Amygdala (tissue), 56 donors: ENCODE measurements at places on chromosomes 5 and 9.

GRCh38 chr5:177117441-177118045, 16.0 kb upstream of the NSD1 start:
- no peak for DNase-seq

DNA sequence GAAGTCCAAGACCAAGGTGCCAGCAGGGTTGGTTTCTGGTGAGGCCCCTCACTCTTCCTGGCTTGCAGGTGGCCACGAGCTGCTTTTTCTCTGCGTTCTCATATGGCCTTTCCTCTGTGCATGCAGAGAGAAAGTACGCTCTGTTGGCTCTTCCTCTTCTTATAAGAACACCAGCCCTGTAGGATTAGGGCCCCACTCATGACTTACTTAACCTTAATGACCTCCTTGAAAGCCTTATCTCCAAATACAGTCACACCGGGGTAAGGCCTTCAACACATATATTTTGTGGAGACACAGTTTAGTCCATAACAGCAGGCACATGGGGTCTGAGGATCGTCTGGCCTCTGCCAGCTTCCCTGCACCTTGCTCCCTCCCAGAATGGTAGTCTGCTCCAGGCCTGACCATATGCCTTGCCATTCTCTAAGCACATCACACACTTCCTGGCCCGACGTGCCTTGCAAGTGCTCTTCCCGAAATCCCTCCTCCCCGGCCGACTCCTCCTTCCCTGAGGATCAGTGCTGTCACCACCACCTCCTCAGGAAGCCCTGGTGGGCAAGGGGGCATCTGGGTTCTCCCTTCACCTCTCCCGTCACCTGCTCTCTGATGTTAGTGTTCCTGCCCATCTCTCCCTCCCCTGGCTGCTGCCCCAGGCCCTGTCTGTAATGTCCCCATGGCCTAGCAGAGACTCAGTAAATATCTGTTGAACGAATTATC, 200.7 kb downstream of the AOPEP start:
- DNase-seq = no peak

GRCh38 chr5:102106599-102106998, 189.5 kb downstream of the SLCO4C1 start:
- DNase-seq = no peak

DNA sequence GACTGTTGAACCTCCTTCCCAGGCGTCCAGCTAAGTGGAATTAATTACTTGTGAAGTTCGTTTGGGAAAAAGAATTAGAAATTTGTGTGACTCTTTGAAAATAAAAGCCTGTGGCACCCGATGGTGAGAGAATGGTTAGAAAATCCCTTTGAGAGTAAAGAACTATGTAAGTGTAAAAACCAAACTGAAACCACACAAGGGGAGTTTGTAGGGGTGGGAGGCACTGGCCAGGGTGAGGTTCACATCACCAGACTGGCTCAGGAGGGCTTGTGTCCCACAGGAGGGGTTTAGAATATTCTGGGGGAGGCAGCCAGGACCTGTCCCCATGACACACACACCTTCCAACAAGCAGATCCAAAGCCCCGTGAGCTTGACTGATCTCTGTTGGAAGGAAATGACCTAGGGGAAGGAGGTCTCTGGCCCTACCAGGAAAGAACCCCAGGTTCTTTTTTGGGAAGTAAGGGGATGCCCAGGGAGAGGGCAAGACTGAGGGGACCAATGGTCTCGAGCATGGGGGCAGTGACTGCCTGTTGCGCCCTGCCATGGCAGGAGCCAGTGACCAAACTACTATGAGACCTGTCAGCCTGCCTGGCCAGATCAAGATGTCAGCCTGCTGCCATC, 4.3 kb downstream of the SPATA24 start:
- DNase-seq = no peak

GRCh38 chr5:178590924-178591423, 781 bp upstream of the COL23A1 start:
- no peak for DNase-seq

GRCh38 chr5:6840136-6840793, 127.0 kb downstream of the TENT4A start:
- no peak for DNase-seq

- no peak for DNase-seq
Measured at GRCh38 chr9:86516564-86516963, 162.4 kb upstream of the TUT7 start.

- peak; percentile 63 for DNase-seq
Measured at GRCh38 chr5:180353048-180353979, at the start of gene GFPT2. Gene GFPT2, minus strand, starts transcription at chr5:180353336. Its CDS starts 119 bp downstream, at chr5:180353217.

DNA sequence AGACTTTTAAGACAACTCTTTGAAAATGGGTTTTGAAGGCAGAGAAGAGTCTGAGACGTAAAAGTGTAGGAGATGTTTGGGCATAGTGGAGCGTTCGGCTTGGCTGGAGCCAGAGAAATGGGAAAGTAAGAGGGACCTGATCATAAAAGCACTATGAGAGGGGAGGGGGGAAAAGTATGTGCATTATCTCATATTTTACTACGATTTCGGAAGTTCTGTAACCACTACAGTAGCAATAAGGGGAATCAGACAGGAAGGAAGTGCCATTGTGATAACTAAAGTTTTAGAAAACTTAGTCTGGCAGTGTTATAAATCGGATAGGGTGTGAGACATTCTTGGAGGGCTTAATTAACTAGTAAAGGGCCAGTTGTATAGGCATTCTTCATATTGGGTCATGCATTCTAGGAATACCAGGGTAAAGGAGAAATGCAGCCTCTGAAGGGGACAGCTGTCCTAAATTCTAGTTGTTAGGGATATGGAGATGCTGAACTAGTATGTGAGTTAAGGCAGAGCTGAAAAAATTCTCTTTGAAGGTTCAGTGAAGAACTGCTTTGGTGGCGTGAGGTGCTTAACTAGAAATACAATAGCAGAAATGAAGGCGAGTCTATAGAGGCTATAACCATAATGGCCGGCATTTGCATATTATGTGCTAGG, 83.8 kb upstream of the FREM1 start:
- no peak for DNase-seq

DNA sequence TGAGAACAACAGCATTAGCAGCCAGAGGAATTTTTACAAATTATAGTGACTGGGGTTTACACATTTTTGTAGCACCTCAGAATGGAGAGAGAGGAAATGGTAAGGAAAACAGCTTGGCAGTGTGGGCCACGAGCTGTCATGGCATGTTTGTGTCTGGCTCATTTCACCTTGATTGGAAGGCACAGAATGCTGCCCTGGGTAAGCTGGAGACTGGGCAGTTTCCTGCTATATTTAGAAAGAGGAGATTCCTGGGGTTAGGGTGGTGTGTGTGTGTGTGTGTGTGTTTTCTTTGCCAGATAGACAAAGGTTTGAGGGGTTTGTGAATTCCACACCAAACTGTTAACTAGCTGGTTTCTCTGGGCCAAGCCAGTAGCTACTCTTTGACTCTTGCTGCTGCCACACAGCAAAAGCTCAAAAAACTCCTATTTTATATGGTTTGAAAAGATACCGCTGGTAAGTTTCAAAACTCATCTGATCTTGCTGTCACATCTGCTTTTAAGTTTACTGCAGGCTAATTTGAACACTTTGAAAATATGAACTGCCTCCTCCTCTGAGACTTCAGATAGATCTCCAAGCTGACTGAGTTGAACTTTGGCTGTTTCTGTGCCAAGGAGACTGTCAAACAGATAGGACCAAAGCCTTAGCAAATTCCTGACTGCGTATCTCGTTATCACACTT, 9.1 kb downstream of the ARHGAP26 start:
- no peak for DNase-seq

DNA sequence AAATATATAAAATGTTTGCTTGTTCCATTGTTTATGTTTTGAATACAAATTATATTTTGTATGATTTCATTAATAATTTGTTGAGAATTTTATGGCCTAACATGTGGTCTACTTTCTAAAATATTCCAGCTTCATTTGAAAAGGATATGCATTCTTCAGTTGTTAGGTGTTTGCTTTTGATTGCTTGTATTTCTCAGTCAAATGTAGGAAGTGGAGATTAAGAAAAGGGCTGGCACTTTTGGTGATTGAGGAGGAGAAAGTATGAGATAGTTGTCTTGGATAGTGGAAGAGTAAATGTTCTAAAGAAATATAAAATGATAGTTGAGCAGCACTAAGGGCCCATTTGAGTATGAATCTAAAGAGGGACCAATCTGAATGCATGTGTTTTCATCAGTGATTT, 23.1 kb downstream of the JAK2 start:
- no peak for DNase-seq

- no peak for DNase-seq
Measured at GRCh38 chr5:153517241-153517611, 26.8 kb downstream of the GRIA1 start.

DNA sequence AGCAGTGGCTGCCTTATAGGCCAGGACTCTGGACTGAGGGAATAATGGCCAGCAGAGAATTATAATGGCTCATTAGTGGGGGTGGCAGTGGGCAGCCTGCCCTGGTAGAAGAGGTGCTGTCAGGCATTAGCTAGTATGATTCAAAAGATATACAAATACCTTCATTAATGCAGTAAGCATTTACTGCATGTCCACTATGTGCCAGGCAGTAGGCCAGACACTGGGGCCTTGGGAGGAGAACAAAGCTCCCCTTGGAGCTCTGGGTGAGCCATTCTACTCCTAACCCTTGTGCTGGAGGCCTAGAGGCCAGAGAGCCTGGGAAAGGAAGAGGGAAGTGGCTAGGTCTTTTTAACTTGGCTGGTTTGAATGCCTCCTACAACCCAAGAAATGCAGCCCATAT, 2.0 kb upstream of the GARNL3 start:
- DNase-seq = peak; percentile 45

- DNase-seq = no peak
Measured at GRCh38 chr5:35644543-35644942, 26.9 kb downstream of the SPEF2 start.

DNA sequence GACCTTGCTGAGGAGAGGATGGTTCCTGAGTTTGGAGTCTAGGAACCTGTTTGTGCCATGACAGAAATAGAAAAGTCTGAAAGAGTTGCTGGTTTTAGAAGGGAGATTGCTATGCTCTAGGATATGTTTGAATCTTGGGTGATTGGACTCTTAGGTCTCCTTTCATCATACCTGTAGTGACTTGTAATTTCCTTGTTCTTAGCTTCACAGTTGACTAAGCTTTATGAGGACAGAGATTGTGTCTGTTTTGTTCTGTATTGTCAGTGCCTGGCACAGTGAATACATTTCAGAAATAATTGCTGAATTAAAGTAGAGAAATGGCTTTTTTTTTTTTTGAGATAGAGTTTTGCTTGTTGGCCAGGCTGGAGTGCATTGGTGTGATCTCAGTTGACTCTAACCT, 31.5 kb downstream of the GAPVD1 start:
- DNase-seq = no peak

DNA sequence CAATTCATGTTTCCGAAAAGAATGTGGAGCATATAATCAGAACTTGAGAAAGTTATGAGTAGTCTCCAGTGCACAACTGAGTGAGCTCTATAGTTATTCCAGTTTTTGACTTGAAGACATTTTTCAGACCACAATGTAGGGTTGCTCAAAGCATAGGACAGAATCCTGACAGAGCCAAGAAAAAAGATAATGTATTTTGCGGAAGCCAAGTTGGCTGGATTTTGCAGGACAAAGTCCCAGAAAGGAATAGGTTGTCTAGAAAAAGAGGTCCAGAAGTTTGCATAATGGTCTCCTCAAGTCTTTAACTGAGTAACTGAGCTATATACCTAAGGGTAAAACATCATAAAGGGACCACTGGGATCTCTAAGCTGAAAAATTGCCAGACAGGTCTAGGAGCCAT, 1028.0 kb downstream of the TAF11L14 start:
- DNase-seq = no peak

GRCh38 chr5:129716651-129717050, 31.2 kb upstream of the MINAR2 start:
- no peak for DNase-seq

DNA sequence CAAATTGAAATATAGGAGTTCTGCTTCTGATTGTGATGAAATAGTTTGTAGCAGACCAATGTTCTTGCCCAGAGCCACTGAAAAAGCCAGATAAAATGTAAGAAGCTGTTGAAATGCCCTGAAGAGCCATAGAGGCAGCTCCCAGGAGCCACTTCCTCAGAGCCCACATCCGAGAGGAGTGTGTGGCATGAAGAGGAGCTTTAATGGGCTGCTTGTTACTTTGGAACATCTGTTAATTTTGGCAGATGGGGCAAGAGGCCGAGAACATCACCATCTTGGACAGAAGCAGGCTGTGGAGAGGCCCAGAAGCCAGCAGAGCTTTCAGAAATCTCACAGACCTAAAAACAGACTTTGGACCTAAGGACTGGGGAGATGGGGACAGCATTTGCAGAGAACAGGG, 370.8 kb downstream of the GADD45G start:
- no peak for DNase-seq

- no peak for DNase-seq
Measured at GRCh38 chr5:122816756-122817155, 28.7 kb upstream of the SNX24 start.

- no peak for DNase-seq
Measured at GRCh38 chr5:98334946-98335345, 438.5 kb upstream of the RGMB start.

- DNase-seq = no peak
Measured at GRCh38 chr5:172988276-172988675, 4.7 kb downstream of the ATP6V0E1 start.

DNA sequence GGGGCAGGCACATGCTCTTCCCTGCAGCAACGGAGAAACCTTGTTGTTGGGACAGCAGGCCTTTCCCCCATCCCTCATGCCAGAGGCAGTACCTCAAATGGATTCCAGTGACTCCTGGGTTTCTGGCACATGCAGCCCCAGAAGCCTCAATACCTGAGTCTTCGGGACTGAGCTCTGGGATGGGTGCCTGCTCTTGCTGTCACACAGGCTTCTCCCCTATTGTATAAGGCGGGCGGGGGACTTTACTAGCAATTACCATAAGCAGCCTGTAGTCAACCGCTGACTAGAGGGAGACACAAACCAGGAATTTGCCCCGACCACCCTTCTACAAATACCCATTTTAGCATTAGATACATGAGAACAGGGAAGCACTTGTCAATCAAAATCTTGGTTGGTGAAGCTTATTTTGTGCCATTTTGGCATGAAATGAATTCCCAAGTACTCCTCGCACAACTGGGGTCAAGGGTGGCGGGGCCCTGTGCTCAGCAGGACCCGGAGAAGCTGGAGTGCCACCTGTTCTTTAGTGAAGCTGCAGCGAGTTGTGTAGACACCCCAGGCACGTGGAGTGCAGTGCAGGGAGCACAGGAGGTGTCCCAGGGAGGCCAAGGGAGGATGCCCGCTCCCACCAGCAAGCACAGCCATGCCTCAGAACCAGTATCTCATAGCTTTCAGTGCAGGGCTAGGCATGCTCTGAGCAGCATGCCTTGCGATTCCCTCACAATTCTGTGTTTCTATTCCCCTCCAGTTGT, 21.2 kb downstream of the S1PR3 start:
- no peak for DNase-seq

- DNase-seq = no peak
Measured at GRCh38 chr5:54704825-54705224, 187.3 kb downstream of the SNX18 start.

GRCh38 chr5:91875196-91875779, 492.2 kb upstream of the ARRDC3 start:
- DNase-seq = no peak

- DNase-seq = no peak
Measured at GRCh38 chr9:107650321-107650720, 160.8 kb upstream of the KLF4 start.

- peak; percentile 37 for DNase-seq
Measured at GRCh38 chr5:140372971-140373487, 13.0 kb downstream of the SLC4A9 start.
